Kidney tubule cell (primary cell): ENCODE measurements at places on chromosomes 2 and 18.

DNA sequence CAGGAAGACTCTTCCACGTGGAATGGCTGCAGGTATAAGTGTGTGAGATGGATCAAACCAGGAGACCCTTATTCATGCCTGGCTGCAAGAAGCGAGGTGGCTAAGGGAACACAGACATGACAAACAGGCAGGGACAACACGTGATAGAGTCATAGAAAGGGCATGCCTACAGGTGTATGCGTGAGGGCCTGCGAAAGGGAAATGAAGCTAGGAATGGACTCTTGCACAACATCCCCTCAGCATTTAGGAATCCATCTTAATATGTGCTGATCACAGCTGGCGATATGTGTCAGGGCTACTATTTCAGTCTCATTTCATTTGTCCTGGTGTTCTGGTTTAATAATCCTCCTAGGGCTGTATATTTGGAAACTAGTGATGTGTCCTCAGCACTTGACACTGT lies 291.2 kb downstream of the MYT1L start:
- DNase-seq, result no peak

DNA sequence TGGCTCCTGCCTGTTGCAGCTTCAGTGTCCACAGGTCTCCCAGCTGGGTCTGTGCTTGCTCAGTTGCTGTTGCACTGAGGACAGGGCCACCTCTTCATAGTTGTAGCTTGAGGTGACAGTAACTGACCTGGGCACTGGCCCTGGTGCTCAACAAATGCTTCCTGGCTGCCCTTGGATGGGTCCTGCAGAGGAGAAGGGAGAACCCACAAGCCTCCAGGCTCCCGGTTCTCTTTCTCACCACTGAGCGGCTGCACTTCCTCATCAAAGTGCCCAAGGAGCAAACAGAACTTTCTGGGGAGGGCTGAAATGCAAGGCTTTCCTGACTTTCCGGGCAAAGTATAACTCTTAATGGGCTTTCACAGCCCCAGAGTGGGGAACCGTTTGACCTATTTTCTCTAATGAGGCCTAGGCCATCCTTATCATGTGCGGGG lies 38.7 kb downstream of the LCT start:
- no peak for DNase-seq

DNA sequence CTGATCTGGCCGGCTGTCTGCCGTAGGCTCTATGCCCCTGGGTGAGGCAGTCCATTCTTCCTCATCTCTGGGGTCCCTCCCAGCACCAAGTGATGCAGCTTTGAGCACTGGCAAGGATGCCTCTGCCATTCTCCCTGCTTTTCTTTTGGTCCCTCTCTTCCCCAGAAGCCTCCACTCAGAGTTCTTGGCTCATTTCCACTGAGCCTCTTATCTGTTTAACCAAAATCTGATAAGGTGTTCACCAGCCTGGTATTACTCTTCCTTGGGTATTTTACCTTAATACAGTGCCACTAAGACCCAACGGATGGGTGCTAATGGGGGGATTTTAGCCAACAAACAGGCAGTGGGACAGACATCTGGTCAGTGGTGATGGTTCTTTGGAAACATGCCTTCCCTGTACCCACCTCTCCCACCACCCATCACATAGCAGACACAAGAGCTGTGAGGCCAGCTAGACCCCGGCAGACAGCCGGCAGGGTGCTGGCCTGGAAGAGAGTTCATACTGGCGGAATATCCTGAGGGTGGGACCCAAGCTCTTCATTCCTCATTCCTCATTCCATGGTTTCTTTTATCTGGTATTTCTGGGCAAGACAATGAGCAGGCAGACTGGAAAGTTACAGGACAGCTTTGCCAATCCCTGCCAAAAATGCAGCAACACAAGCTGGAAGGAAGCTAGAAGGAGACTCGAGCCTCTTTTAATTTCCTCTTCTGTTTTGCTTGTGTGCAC lies 34.6 kb downstream of the ZBTB7C start:
- DNase-seq, result no peak

- DNase-seq, result peak; percentile 20
These were observed 1.7 kb upstream of the SMAD4 start for GRCh38 chr18:51028201-51028805.

GRCh38 chr2:119434664-119435063 lies 3.0 kb downstream of the TMEM37 start:
- DNase-seq, result no peak

GRCh38 chr2:233115121-233115520 lies 55.0 kb downstream of the INPP5D start:
- DNase-seq, result no peak

DNA sequence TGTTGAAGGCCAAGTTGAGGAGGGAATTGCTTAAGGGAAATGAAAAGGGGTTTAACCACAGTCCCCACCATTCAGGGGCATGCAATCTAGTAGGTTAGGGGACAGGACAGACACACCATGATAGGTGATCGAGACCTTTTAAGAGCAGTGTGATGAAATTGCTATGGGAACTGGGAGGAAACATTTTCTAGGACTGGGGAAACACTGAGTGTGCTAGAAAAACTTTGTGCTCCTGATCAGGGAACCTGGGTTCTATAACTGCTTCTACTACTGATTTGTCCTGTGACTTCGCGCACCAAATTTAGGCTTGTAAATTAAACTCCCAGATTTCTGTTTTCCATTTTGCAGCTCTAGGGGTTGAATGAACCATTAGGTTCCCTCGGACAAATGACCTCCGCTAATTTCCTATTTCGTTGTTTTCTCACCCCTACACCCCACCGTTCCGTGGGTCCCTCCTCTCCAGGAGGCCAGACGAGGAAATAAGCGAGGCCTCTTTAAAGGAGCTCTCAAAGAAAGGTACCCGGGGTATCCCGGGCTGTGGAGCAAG lies 371 bp upstream of the LCLAT1 start:
- no peak for DNase-seq

DNA sequence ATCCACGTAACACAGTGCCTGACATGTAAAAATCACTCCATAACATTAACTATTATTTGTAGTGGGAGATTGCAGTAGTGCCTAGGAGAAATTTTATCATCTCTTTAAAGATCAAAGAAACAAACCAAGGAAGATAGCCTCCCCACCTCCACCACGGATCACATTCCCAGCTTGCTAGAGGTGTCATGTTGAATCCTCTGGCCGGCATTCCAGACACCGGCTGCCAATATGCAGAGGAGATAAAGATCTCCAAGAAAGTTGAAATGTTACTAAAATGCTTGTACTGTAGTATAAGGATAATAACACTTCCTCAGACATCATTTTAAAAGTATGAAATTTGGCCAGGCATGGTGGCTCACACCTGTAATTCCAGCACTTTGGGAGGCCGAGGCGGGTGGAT lies 6.1 kb upstream of the ATG16L1 start:
- no peak for DNase-seq

DNA sequence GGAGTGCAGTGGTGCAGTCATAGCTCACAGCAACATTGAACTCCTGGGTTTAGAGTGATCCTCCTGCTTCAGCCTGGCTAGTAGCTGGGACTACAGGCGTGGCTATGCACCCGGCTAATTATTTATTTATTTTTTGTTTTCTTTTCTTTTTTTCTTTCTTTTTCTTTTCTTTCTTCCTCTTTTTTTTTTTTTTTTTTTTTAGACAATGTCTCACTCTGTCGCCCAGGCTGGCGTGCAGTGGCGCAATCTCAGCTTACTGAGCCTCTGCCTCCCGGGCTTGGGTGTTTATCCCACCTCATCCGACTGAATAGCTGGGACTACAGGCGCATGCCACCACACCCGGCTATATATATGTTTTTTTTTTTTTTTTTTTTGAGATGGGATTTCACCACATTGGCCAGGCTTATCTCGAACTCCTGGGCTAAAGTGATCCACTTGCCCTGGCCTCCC lies 1.4 kb upstream of the ANXA4 start:
- DNase-seq, result peak; percentile 43

DNA sequence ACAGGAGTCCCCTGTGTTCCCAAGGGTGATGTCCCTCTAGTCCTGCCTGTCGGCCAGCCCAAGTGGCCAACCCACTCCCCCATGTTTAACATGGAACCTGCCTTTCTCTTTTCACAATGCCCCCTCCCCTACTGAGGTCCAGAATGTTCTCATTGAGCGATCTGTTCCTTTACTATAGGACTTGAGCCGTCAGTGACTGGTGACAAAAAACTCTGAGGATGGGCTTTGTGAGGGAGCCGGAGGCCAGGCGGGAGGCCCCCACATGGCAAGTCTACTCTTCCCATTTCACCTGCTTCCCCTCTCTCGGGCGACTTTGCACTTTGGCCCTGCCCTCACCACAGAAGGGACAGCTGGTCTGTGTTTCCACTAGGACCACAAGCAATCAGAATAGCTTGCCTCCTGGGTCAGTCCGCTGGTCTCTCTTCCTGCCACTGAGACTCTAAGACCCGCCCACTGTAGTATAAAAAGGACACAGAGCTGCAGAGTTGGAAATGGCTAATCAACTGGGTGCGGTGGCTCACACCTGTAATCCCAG lies 146.5 kb upstream of the RAB12 start:
- DNase-seq, result no peak

DNA sequence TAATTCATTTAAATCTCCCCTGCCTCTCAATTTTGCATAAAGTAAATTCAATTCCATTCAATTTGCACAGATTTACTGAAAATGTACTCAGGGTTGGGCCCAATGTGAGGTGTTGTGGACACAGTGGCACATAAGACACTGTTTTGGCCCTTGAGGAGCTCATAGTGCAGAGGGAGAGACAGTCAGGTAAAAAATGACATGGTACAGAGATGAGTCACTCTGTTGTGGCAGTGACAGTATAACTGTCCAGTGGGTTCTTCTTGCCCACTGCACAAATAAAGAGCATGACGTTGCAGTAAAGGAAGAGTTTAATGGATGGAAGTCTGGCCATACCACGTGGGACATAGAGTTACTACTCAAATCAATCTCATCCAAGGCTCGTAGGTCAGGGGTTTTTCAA lies 400.3 kb upstream of the TRIB2 start:
- DNase-seq, result no peak

- DNase-seq, result no peak
These were observed 11.3 kb upstream of the TMSB10 start for GRCh38 chr2:84894131-84894586.

- DNase-seq, result peak; percentile 44
These were observed 1.3 kb upstream of the LYPD6 start for GRCh38 chr2:149329068-149329467.

DNA sequence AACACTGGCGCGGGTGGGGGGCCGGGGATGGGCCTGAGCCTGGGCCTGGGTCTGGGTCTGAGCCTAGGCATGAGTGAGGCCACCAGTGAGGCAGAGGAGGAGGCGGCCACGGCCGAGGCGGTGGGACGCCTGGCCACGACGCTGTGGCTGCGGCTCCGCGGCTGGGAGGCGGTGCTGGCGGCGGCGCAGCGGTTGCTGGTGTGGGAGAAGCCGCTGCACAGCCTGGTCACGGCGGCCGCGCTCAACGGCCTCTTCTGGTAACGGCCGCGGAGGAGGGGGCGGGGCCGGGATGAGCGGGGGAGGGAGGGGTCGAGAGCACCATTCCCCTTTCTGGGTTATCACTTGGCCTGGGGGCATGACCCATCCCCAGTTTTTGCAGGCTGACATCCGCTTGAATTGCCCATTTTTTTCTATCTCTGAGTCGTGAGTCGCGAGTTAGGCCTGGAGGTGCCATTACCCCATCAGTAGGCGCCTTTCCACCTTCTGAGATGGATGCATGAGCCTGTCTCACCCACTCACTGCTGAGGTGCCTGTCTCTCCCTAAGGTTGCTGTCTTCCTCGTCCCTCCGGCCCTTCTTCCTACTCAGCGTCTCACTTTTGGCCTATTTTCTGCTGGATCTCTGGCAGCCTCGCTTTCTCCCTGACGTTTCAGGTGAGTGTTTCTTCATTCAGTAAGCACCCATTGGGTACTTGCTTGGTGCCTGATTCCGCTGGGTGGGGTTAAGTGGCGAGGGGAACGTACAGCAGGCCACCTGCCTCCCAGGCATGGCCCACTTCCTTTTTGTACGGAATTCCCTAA lies 501 bp downstream of the RETREG2 start:
- DNase-seq, result no peak

DNA sequence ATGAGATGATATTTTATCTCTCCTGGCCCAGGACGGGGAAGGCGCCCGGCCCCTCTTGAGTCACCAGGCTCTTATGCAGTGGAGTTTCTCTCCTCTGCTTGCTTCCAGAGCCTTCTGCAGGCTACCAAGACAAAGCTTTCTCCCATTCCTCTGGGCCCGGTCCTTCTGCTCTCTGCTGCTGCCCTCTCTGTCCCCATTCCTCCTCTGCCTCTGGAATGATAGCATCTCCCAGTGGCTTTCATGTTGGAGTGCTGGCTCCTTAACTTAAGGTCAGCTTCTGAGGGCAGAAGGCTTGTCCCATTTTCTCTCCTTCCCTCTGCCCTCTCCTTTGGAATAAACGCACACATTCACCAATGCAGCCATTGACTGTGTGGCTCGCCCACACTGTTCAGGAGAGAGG lies 86.2 kb downstream of the SDC1 start:
- DNase-seq, result no peak

- no peak for DNase-seq
These were observed 182.7 kb downstream of the PRPF40A start for GRCh38 chr2:152534460-152535135.

DNA sequence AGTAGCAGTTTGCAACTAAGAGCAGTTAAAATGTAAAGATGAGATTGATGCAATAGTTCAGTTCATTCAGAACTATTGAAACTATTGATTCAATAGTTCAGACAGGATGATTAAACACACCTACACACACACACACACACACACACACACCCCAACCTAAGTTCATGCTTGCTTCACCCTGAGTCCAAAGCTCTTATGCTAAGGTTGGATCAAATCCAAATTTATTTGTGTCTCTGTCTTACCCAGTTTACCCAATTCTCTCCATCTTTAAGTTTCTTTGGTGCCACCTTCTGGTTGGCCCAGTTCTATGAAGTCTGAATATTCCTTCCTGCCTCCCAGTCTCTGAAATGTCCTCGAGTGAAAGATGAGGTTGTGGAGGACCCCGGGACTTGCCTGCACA lies 5.1 kb downstream of the SERPINB8 start:
- DNase-seq, result peak; percentile 32

GRCh38 chr2:208872591-208872990 lies 466.0 kb downstream of the PTH2R start:
- DNase-seq, result no peak

DNA sequence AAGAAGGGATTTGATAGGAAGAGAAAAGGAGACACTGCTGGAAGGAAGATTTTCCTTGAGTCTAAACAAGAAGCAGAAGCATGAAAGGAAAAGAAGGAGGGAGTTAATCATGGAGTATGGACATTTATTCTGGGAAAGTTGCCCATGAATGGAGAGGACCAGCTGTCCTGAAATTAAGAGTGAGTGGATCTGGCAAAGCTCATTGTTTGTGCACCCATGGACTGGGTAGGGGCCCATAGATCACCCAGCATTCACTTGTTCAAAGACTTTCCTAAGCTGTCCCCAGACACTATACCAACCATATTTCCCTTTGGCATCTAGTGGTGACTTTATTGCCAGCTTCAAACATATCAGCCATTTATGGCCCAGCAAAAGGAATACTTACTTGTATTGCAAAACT lies 422.7 kb downstream of the FBXO15 start:
- DNase-seq, result no peak
